ENCODE measurements at places on chromosomes 2 and 18.
A peak's percentile ranks its signal among the peaks of the same experiment; 100 is the strongest.

GRCh38 chr18:34709104-34709503 lies 994 bp upstream of the DTNA start:
- DNase-seq: no peak

GRCh38 chr2:48312126-48312525 lies 217.8 kb upstream of the STON1 start:
- no peak for DNase-seq

- no peak for DNase-seq
Measured at GRCh38 chr2:176473177-176473576, 203.9 kb downstream of the MTX2 start.

GRCh38 chr2:140440815-140441214 lies 1660.6 kb upstream of the NXPH2 start:
- DNase-seq: no peak

- DNase-seq: no peak
Measured at GRCh38 chr18:62637807-62638687, 77.3 kb upstream of the PHLPP1 start.

- no peak for DNase-seq
Measured at GRCh38 chr2:173750831-173751230, 214.3 kb downstream of the SP3 start.

DNA sequence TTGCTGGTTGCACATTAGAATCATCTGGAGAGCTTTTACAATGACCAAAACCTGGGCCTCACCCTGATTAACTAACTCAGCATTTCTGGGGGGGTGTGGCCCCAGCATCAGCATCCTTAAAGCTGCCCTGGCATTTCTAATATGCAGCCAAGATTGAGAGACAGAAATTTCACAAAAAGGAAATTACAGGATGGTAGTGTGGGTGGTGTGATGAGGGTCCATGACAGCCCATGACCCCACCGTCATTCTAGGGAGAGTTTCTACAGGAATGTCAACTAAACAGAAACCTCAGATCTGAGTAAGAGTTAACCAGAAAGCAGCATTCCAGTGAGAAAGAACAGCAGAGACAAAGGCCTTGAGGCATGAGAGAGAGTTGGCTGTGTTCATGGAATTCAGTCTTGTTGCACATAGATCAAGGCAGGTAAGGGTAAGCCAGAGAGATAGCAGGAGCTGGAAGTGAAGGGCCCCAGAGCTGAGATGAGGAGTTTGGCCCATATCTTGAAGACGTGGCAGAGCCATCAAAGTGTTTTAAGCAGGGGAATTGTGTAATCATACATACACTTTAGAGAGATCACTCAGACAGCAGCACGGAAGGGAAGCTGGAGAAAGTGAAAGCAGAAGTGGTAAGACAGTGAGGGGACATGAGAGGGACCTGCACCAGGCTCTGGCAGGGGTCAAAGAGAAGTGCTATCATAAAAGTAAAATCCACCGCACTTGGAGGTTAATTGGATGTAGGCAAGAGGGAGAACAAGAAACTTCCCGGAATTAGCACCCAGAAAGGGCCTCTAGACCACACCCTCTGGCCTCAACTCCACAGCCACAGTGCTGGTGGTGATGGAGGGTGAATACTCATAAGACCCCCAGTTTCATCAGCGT lies 7.8 kb upstream of the TRABD2A start:
- peak; percentile 62 for DNase-seq

DNA sequence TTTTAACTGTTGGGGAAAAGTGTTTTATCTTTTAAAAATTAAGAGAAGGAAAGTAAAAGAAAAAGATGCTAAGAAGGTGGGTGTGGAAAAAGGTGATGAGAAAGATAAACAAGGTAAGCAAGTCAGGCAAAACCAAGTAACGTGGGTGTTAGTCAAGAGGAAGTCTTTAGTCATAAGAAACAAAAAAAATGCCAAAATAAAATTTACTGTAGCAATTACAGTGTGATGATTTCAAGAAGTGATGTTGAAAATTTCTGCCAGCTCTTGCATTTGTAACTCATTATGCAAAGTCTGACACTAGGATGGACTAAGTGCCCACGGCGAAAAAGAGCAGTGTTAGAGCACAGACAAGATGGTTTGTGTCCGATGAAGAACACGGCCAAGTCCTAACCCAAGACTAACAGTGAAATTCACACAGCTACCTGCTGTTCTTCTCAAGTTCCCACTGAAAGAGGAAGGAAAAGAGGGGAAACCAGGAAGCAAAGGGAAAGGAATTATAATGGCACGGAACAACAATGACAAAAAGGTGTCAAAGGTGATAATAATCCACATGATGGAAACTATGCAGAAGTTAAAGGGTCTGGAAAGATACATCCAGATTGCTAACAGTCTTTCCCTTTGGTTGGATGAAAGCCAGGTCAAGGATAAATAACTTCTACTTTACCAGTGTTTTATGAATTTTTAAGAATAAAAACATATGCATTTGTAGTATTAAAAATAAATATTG lies 34.1 kb downstream of the NOL10 start:
- DNase-seq: no peak

DNA sequence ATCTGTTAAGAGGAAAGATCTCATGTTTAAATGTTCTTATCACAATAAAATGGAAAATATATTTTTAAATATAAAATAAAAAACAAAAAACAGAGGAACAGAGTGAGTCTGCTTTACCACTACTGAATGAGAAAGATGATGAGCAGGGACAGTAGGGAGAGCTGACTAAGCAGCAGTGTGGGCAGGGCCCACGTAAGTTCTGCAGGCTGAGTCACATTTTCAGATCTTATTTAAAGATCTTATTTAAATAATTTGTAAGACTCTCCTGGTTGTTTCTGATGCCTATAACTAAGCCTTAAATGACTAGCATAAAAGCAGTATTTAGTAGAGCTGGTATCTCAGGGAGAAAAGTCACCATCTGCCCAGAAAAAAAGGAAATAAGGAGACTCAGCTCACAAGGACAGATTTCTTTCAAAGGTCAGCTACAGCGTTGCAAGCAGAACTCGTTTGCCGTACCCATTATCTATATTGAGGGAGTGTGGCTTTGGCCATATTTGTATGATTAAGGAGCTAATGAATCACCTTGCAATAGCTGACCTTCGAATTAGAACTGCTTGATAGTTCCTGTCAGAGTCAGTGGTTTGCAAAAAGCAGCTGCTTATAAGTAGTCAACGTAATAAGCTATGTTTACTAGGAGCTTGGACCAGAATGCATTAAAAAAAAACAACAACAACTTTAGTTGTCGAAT lies 322.1 kb upstream of the CHAC2 start:
- DNase-seq: no peak

GRCh38 chr2:191318729-191319078 lies 73.5 kb downstream of the MYO1B start:
- no peak for DNase-seq

DNA sequence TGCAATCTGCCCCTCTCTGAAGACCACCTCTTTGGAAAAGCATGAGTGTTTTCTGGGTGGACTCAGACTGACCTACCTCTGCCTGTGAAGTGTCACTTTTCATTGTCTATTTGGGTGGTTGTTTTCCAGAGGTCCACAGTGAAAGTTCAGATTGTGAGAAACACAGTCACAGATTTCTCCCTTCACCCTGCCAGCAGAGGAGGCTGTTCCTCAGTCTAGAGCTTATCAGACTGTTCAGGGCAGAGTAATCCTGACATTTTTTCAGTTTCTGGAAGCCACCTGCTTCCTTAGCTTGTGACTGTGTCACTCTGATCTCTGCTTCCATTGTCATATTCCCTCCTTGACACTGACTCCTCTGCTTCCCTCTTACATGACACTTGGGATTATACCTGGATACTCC lies 55.4 kb upstream of the RMP24 start:
- no peak for DNase-seq

Measured in stimulated activated naive B cell treated with anti-CD40 and anti-IgM and Interleukin-4, amounts not matched to agents 10 μg/mL and 1 μg/mL and 100 μg/mL, for 72 hours (primary cell).